NCI-H1092 (cell line): ENCODE measurements at places on chromosomes 4 and X.

DNA sequence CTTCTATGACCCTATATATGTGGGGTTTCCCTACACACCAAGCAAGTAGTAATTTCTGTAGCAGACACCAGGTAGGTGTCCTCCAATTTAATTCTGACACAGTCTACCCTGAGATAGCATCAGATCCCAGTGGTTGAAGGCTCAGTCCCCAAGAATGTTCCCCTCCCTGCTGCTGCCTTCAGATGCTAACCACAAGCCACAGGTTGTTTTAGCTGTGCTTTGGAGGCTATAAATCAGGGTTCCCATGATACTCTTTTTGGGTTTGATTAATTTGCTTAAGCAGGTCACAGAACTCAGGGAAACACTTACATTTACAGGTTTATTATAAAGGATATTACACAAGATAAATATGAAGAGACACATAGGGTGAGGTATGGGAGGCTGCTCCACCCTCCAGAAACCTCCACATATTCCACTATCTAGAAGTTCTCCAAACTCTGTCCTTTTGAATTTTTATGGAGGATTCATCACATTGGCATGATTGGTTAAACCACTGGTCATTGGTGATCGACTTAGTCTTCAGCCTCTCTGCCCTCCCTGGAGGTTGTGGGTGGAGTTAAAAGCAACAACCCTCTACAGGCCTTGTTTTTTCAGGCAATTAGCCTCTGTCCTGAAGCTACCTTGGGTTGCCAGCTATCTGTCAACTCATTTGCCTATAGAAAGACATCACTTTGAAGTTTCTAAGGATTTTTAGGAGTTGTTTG, 50.8 kb downstream of the GRIA2 start:
- DNase-seq, result no peak

GRCh38 chr4:144336633-144337032, 196.1 kb upstream of the GYPA start:
- no peak for DNase-seq

GRCh38 chr4:4831825-4832224, 27.6 kb upstream of the MSX1 start:
- no peak for DNase-seq

DNA sequence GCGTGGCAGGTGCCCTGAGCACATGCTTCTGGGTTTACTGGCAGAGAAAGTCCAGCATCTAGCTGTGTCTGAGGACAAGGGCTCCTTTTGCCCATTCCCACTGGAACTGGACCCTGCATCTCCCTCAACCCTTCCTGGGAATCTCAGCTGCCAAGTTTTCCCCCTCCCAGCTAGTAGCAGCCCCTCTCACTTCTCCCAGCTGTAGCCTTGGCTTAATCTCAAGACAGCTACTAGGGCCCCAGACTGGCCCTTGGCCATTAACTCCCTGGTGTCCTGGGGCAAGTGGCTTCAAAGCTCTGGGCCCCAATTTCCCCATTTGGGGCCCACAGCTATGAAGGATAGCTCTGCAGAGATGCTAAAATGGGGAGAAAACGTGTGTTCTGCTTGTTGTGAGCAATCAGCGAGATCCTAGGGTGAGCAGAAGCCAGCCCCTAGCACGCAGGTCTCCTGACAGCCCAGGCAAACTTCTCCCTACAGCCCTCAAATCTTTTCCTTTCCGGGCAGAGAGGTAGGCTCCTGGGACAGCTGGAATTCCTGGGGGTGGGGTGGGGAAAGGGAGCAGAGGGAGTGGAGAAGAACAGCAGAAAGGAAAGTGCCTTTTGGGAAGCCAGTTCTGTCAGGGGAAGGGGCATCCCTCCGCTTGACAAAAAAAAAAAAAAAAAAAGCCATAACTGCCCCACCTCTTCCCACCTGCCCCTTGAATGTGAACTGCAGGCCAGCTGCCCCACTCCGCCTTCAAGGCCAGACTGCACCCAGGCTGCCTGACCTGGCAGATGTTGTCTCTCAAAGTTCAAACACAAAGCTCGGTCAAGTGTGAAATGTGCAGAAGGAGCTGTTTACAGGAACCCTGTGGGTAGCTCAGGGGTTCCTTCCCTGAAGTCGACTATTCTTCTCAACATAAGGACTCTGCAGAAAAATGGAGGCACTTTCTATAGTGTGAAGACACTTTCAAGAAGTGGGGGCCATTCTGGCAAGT, 16.6 kb downstream of the FGD1 start:
- no peak for DNase-seq

GRCh38 chrX:49618574-49618973, 19.8 kb downstream of the GAGE1 start:
- DNase-seq, result no peak

DNA sequence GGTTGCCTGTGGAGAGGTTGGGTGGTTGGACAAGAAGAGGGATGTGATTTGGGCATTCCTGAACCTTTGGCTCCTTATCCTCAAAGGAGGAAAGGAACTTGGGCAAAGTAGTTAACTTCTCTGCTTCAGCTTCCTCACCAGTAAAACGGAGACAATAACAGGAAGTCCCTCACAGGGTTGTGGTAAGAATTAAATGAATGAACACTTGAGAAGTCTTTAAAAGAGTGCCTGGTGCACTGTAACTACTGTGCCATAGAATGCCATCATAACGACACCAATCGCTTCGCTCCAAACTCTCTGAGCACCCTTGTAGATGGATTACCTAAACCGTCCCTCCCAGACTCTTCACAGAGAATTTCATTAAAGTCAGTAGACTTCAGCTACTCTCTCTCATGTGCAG, 10.5 kb downstream of the ZCCHC18 start:
- DNase-seq, result no peak

- DNase-seq, result no peak
These were observed 54.7 kb upstream of the NUDT6 start for GRCh38 chr4:122977103-122977502.

DNA sequence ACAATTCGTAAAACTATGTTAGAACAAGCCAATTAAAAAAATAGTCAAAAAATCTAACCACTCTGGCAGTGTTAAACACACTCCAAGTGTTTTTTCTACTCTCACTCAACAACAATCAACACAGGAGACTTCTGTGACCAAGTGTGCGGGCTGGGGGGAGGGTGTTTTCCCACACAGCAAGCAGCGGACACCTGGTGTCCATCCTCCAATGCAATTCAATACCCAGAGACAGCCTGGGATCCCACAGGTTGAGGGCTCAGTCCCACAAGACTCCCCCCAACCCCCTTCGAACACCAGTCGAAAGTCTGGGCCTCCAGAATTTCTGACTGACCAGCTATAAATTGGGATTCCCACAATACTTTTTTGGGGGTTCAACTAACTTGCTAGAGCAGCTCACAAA, 8.3 kb upstream of the PIM2 start:
- no peak for DNase-seq

- DNase-seq, result no peak
These were observed 6.1 kb upstream of the ABLIM2 start for GRCh38 chr4:8164687-8165086.

DNA sequence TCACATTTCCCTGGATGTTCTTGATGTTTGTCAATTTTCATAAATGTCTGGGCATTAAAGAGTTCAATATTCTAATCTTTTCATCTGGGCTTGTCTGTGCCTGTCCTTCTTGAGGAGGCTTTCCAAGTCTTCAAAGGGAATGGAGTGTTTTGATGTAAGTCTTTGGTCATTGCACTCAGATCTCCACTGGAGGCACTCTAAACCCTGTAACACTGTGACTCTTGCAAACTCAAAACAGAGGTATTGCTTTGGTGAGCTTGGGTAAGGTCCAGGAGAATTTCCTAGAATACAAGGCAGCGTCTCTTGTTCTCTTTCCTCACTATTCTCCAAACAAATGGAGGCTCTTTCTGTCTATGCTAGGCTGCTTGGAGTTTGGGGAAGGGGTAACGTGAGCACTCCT, 1118.1 kb upstream of the PABPC4L start:
- no peak for DNase-seq
